Activated T-cell treated with anti-CD3 and anti-CD28 coated beads, Interleukin-2, amount 50 U/mL, for 4 hours (primary cell): ENCODE measurements at places on chromosomes 13 and 19. TPM values are rescaled to one million over a fixed set of nuclear protein-coding genes. Genes with fewer than 3 reads are reported as not detected.

DNA sequence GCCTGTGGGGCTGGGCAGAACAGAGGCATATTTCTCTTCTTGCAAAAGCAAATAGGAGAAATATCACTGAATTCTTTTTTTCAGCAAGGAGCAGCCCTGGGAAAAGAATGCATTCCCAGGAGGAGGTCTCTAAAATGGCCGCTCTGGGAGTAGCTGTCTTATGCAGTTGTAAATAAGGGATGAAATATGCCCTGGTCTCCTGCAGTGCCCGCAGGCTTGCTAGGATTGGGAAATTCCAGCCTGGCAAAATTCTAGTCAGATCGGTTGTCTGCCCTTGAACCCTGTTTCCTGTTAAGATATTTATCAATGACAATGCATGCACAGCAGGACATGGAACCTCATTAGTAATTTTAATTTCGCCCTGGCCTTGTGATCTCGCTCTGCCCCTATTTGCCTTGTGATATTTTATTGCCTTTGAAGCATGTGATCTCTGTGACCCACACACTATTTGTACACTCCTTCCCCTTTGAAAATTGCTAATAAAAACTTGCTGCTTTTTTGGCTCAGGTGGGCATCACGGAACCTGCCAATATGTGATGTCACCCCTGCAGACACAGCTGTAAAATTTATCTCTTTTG, 1993.2 kb downstream of the PCDH9 start:
- no peak for DNase-seq

- DNase-seq, result no peak
These were observed 9.2 kb upstream of the ASPDH start for GRCh38 chr19:50522881-50523280.

- peak; percentile 35 for DNase-seq
These were observed 622 bp downstream of the RASA3 start for GRCh38 chr13:114131583-114132418.

DNA sequence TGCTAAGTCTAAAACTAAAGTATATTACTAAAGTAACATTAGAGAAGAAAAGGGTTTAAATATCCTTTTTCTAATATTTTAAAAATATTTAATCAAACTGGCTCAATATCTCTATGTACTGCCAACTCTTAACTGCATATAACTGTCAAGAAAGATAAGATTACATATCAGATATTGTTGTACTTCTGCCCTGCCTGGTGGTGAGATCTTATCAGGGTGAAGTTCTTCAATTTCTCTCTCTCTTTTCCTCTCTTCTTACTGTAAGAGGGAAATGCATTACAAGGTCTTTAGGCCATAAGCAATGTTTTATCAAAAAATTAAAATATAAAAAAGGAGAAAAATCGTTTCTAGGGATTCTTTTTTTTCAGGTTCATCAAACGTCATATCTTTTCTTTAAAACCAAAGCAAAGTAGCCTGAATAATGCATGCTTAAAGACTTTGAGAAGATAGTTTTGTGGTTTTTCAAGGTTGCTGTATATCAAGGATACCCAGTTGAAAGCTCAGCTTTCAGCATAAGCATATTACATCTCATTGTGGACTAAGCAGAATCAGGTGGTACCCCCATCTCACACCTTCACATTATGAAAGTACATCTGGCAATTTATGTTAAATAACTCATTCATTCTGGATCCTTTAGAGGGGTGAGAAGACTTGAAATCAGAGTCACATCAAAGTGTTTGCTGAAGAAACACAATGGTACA, 1625.7 kb upstream of the SLC10A2 start:
- no peak for DNase-seq

- no peak for DNase-seq
These were observed 13.8 kb downstream of the DDX39A start for GRCh38 chr19:14405380-14405757.

GRCh38 chr19:46892252-46893179, 31.7 kb downstream of the ARHGAP35 start:
- DNase-seq, result no peak

DNA sequence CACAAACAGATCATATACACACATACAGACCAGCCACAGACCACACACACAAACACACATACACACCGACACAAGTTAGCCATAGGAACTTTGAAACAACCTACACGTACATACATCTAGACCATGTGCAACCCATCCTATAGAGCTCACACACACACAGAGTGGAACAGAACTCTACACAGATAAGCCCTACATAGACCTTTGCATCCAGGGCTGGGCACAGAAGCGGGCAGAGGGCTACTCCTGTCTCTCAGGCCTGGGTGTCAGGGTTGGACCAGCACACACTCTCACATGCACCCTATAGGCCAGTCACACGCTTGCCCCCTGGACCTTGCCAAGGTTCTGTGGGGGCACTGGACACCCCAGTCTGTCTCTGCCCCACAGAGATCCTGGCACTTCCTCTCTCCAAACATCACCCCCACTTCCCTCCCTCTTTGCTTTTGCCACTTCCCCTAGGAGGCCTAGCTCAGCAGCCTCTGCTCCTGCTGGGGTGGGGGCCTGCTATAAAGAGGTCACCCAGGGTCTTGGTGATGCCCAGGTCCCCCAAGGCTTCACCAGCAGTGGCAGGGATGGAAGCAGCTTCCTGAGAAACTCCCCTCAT, 5.8 kb upstream of the JUNB start:
- DNase-seq, result no peak

DNA sequence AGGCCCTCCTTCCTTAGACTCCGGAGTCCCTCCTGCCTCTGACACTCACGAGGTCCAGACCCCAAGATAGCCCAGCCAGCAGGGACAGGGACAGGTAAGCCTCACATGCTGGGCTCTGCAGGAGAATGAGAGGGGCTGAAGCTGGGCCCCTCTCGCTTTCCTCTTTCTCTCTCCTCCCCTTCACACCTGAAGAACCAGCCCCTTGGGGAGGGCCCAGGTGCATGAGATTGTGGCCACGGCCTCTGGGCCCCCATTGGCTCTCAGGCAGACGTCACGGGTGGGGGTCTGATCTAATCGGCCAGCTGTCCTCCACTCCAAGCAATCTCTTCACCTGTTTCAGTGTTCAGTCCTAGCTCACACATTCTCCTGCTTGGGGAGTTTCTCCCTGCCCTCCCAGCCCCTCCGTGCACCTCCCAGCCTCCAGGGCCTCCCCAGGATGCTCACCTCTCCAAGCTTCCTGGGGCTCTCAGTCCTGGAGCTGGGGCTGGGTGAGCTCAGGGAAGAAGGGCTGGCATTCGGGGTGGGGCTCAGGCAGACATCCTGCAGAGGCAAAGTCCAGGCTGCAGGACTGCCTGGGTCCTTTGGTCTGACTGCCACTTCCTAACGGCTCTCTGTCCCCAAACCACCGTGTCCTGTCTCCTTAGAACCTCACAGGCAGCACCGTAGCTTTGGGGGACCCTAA, 2.8 kb downstream of the TMEM150B start:
- DNase-seq, result no peak

- DNase-seq, result no peak
These were observed 20.0 kb downstream of the CAPS start for GRCh38 chr19:5934069-5934401.

DNA sequence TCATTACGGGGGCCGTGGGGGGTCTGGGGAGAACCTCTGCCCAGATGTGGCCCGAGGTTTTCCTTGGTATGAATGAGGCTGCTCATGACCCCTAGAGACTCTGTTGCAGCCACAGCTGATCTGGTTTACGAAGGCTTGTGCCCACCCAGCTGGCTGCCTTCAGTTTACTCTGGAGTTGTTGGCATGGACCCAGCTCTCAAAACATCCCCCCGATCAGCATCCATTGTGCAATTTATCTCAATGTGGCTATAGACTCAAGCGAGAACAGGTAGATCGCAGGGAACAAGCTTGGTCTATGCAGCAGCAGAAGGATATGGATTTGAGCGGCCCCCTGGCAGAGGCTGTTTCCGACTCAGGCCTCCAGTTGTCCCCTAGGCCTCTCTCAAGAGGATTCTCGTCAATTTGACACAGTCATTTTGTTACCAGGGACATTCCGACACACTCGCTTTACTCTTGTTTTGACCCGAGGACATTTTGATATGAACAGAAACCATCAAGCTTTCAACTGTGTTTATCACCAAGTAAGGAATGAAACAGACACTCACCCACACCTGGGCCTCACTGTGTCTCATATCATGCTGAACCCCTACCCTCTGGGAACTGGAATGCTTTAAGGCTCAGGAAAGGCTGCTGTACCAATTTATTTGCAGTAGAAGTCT, 161.5 kb downstream of the KATNAL1 start:
- DNase-seq, result no peak

DNA sequence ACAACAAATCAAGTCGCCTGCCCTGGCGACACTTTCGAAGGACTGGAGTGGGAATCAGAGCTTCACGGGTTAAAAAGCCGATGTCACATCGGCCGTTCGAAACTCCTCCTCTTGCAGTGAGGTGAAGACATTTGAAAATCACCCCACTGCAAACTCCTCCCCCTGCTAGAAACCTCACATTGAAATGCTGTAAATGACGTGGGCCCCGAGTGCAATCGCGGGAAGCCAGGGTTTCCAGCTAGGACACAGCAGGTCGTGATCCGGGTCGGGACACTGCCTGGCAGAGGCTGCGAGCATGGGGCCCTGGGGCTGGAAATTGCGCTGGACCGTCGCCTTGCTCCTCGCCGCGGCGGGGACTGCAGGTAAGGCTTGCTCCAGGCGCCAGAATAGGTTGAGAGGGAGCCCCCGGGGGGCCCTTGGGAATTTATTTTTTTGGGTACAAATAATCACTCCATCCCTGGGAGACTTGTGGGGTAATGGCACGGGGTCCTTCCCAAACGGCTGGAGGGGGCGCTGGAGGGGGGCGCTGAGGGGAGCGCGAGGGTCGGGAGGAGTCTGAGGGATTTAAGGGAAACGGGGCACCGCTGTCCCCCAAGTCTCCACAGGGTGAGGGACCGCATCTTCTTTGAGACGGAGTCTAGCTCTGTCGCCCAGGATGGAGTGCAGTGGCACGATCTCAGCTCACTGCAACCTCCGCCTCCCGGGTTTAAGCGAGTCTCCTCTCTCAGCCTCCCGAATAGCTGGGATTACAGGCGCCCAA, at the start of gene LDLR:
LDLR (plus strand) TSS at position 210 of the 760 bp plus-strand sequence; CDS start at position 296, 86 bp downstream.
- DNase-seq, result peak; percentile 61

DNA sequence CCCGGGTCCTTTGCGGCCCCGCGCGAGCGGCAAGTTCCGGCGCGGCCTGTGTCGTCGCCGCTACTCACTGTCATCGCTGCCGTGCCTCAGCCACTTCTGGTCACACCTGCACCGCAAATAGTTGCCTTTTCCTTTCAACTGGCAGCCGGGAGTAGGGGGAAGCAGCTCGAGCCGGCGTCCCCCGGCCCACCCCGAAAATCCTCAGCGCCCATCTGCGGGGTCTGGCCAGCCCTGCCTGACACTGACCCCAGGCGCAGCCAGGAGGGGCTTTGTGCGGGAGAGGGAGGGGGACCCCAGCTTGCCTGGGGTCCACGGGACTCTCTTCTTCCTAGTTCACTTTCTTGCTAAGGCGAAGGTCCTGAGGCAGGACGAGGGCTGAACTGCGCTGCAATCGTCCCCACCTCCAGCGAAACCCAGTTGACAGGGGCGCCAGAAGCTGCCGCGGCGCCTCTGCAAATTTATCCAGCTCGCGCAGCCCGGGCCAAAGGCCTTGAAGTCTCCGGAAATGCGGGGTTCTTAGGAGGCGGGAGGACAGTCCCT, 1.7 kb downstream of the PDX1 start:
- no peak for DNase-seq

- DNase-seq, result no peak
These were observed 541.8 kb upstream of the KLF12 start for GRCh38 chr13:74675972-74676371.

DNA sequence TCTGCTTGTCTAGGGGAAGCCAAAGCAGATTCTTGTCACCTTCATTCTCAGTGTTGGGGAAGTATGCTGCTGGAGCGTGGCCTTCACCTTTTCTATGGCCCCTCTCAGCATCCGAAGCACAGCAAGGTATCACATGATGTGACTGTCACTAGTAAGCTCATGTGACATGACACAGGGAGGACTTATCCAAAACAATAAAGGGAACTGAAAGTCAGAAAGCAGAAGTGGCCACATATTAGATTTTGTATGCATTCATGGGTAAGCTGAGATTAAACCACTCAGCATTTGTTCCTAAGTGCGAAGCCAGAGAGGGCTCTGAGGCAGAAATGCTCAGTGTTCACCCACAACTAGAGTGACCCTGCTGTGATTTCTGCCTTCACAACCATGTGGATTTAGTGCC, 72.8 kb upstream of the PCDH8 start:
- no peak for DNase-seq

- DNase-seq, result no peak
These were observed 19.4 kb upstream of the PLEKHF1 start for GRCh38 chr19:29645911-29646310.

- DNase-seq, result no peak
These were observed 511.7 kb downstream of the SLITRK6 start for GRCh38 chr13:85287528-85287927.

GRCh38 chr19:15397236-15397635, 17.6 kb upstream of the AKAP8 start:
- DNase-seq, result no peak

GRCh38 chr19:6737873-6738786, 750 bp upstream of the GPR108 start:
- peak; percentile 72 for DNase-seq

DNA sequence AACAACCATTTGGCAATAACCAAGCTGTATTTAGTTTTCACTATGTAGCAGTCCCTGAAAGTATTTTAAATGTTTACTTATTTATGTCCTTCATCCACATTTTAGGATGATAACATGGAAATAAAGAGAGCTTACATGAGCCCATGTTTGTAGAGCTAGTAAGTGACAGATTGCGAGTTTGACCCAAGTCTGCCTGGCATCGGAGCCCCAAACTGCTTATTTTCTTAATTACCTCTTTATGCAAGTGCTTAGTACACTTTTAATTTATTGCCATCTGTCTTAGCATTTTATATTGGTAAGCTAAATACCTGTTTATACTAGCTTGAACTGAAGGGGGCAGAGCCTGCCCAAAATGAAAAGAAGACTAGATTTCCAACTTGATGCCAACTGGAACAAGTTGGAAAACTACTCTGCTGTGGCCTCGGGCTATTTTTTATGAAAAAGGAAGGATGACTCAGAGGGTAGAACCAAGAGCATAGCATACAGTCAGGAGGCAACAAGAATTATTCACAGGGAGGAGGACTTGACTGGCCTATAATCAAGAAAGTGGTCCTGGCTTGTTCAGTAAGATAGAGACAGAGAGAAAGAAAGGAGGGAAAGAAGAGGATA, 150.2 kb downstream of the NDFIP2 start:
- no peak for DNase-seq

DNA sequence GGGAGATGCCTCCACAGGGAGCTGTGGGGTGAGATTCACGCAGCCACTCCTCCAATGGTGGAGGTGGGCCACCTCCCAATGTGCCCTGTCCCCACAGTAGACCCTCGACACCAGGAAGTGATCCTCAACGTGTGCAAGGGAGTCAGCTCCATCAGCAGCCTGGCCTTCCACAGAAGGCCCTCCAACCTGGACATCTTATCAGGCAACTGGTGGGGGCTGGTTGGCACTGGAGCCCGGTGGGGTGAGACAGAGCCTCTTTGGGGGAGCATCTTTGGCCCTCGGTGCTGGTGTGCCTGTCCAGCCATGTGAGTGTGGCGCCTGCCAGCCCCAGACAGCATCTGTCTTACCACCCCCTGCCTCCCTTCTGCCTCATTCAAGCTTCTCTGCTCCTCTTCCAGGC, 19.7 kb upstream of the RNF17 start:
- DNase-seq, result no peak

Gene UHRF1
- 148 TPM for total RNA-seq

Gene ZNF329
- 6.3 TPM for total RNA-seq

Gene ITGBL1
- total RNA-seq, result not detected

Gene PSG6
- not detected for total RNA-seq

Gene ZNF253
- 4.7 TPM for total RNA-seq

Gene NBEA
- total RNA-seq, result 0.43 TPM
